ENCODE measurements at places on chromosomes 12 and 14.

GRCh38 chr14:26522967-26523366, 74.9 kb downstream of the NOVA1 start:
- DNase-seq = no peak

DNA sequence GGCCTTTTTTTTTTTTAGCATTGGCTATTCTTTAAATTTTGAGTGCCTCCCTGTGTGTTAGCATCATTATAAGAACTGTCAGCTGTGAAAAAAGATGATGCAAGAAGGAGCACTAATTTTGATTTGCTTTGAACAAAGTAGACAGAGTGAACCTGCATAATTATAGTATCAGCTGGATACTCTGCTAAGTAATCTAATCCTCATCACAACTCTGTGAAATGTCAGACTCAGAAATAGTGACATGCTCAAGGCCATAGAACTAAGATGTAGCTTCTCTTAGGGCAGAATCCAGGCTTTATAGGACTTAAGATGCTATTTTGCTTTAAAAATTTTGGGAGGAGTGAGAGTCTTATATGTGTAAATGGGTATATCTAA, 31.9 kb downstream of the FBXO34 start:
- no peak for DNase-seq

DNA sequence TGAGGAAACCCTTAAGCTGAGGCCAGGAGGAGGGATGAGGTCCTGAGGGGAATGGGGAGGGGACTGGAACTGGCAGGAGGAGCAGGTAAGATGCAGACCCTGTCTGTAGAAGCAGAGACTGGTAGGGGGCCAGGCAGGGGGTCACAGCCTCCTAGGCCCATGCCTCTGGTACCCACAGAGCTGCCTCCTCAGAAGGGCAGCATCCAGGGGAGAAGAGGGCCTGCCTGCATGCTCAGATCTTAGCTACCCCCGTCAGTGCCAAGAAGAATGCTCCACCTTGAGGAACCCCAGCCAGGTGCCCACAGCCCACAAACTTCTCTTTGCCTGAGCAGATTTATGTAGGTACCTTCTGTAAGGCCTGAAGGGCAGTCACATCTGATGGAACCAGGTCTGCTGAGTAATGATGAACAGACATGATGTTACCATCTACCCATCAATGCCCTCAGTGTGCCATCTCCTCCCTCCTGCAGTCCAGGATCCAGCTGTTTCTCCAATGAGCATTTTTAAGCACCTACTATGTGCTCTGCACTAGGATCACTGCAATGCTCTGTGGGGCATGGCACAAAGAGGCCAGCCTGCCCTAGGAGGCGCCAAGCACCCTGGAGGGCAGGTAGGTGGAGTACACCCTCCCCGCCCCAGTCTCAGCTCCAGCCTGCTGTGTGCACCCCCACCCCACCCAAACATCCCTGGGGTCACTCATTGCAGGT, 24.8 kb upstream of the ZFP36L1 start:
- no peak for DNase-seq

DNA sequence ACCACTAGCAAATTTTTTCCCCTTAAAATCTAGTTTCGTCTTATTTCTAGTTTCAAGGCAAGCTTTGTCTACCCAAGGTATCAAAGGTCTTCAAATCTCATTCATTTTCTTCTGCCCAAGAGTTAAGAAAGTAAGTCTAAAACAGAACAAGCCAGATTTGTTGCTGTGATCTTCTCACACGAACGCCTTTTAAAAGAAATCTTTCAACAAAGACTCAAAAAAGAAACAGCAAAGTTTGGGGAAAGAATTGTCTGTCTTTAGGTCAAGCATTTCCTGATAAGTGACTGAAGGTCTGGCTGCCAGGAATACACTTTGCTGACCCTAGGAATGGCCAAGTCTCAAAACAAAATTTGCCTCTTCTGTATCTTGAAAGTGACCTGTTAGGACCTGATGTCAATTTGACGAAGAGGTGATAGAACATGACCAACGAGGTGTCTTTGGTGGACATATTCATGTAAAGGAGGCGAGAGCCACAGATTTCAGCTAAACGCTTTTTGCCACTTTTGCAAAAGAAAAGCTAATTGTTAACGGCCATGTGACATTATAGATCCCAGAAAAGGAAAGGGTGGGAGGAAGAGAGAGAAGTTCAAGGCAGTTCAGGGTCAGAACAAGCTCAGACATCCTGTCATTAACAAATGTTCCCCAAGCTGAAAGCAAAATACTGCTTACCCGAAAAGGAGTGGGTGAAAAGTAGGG, 1.7 kb downstream of the CDK17 start:
- no peak for DNase-seq

Data from stimulated activated CD4-positive, alpha-beta T cell treated with anti-CD3 and anti-CD28 coated beads, TNF-alpha, amount 100 ng/mL, for 24 hours (primary cell).